ENCODE measurements at places on chromosomes 2 and 18.

DNA sequence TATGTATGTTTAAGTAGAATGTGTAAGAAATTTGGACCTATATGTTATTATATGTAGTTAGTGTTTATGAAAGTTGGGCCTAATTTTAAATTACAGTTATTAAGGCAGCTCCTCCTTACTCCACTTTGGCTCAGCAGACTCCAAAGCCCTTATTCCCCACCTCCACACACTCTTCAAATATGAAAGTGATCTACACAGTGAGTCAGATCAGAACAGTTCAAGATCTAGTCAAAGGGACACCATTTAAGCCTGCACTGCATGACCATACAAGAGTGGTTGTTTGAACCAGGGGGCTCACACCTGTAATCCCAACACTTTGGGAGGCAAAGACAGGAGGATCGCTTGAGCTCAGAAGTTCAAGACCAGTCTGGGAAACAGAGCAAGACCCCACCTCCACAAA, 21.2 kb upstream of the PMAIP1 start:
- no peak for DNase-seq

- DNase-seq = no peak
These were observed 16.7 kb downstream of the DDX1 start for GRCh38 chr2:15608392-15608761.

- no peak for DNase-seq
These were observed 115.2 kb upstream of the EPAS1 start for GRCh38 chr2:46181789-46182530.

DNA sequence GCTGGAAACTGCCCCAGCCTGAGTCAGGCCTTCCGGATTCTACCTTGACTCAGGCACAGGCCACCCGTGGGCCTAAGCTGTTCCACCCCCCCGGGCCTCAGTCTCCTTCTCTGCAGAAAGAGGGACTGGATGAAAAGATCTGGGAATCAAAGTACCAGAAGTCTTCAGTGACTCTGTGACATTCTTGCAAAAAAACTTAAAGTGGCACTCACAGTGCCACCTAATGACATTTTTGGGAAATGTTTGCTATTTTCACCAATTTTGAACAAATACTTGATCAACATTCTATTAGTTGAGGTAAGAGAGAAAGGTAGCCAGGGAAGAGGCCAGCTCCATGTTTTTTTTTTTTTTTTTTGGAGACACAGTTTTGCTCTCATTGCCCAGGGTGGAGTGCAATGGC, 48.3 kb upstream of the ACAA2 start:
- DNase-seq = peak; percentile 3

GRCh38 chr2:223262946-223263345, 211.0 kb downstream of the KCNE4 start:
- no peak for DNase-seq

DNA sequence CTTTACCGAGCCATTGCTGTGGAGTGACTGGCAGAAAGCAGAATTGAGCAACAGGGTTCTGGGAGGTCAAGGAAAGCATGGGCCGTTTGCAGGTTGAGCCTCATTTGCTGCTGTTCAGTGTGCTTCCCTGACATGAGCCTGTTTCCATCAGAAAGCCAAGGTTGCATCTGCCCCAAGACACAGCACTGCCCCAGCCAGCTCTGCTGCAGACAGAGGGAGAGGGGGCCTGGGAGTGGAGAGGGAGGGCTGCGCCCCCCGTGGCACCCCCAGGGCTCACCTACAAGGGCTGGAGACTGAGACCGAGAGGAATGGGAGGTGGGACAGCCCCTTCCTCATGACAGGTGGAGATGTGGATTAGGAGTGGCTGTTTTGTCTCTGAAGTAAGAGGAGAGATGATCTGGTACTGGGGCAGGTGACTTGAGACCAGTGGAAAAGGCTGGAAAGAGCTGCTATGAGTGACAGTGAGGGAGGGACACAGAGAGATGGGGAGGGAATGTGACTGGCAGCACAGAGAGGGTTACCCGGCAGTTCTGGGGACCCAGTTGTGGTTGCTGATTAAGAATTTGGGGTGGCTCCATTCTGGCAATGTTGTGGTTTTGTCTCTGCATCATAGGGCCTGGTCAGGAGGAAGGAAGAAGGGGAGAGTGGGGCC, 218.0 kb downstream of the DYSF start:
- DNase-seq = no peak

- no peak for DNase-seq
These were observed 175.2 kb downstream of the NOL4 start for GRCh38 chr18:34049511-34049910.

GRCh38 chr2:224098481-224099230, 59.6 kb upstream of the SERPINE2 start:
- DNase-seq = no peak

DNA sequence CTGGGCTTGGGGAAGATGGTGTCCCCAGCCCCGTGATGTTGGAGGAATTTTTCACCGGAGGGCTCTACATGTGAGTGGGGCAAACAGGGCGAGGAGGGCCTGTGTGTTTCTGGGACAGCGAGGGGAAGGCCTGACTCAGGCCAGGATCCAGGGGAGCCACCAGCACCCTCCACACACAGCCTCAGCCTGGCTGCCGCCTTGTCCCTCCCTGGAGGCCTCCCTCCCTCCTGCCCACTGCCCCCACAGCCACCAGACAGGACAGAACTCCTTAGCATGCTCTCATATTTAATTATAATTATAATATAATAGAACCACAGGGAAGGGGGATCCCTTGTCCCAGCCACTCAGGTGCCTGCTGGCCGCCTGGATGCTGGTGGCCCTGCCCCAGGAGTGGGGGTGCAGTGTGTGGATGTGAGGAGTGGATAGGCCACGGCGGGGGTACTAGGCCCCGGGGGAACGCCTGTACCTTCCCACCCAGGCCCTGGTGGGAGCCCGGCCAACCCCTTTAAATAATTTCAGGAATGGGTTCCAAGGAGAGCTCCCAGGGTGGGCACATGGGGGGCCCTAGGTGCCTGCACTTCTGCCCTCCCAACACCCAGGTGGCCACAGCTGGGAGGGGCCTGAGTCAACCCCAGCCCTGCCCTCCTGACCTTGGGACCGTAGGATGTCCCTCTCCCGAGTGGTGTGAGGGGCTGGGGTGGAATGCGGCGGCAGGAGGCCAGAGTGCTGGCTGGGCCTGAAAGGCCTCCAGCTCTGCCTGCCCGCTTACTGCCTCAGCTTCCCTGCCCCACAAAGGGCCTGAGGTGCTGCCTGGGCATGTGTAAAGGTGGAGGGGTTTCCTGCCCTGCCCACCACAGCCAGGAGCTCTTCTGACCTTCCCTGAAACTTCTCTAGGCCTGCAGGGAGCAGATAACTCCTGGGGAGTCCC, 8.8 kb downstream of the PDCD1 start:
- no peak for DNase-seq
